ENCODE measurements at places on chromosomes 3 and 15. TPM values are rescaled to one million over a fixed set of nuclear protein-coding genes. Genes with fewer than 3 reads are reported as not detected.

DNA sequence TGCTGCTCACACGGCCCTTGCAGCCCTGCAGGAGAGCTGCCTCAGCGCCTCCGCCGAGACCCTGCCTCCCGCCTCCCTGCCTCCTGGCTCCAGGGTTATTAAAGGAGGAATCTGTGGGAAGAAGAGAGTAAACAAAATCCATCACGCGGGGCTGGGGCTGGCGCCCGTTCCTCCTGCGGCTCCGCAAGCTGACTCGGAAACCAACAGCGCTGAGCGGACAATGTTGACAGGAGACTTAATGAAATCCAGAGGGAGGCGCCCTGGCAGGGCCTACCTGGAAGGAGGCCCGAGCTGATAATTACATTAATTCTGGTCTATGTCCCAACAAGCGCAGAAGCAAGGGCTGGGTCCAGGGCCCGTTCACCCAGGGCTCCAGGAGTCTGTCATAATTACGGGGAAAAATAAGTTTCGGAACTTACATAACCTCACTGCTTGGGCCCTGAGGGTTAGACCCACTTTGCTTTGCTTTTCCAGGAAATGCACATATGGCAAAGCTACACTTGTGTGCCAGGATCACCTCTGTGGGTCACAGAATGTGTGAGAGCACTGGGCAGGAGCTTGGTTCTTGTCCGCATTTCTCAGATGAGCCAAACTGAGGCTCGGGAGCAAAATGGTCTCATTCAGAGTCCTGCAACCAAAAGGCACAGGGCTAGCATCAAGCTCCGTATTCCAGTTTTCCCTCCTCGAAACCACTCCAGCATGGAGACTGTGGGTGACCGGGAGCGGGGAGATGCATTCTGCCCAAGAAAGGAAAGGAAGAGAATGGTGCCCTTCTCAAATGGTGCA, 43.8 kb upstream of the SLC6A6 start:
- DNase-seq = peak; percentile 78

DNA sequence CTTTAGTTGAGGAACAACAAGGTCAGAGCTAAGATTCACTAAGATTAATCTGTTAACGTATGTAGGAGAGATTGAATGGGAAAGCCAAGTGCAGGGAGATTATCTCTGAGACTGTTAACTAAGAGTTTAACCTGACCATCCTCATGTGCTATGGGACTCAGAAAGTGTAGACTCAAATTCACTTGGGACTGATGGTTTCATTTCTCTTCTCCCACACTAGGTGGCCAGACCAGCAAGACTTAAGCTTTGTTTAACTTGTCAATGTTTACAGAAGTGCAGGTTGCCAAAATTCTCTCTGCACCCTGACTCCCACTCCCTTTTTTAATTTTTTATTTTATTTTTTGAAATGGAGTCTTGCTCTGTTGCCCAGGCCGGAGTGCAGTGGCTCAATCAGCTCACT, 6.3 kb upstream of the HEXA start:
- no peak for DNase-seq

GRCh38 chr3:100650651-100651619, 41.5 kb downstream of the ADGRG7 start:
- DNase-seq = no peak

SCG5 gene
- total RNA-seq = 2.6 TPM

GRCh38 chr3:142053835-142054234, 95.5 kb downstream of the TFDP2 start:
- no peak for DNase-seq

UBAP1L gene
- 6.0 TPM for total RNA-seq

TMEM44 gene
- 5.6 TPM for total RNA-seq

DNA sequence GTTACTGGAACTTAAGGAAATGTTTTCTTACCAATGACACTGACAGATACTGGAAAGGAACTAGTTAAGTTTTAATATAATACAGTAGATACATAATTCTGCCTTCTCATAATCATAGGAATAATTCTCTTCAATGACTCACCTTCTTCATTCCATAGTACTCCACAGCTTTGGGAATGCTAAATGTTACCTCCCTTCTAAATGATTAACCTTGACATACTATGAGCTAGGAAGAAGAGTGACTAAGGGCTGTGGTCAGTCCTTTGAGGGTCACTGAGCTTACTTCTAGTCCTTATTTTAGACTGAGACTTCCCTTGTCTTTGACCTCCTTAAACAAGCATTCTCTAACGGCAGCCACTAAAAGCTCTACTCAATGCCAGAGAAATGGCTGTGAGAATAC, 69.6 kb upstream of the PPIB start:
- no peak for DNase-seq

CILP gene
- 24.3 TPM for total RNA-seq

CPNE9 gene
- total RNA-seq = not detected

DNA sequence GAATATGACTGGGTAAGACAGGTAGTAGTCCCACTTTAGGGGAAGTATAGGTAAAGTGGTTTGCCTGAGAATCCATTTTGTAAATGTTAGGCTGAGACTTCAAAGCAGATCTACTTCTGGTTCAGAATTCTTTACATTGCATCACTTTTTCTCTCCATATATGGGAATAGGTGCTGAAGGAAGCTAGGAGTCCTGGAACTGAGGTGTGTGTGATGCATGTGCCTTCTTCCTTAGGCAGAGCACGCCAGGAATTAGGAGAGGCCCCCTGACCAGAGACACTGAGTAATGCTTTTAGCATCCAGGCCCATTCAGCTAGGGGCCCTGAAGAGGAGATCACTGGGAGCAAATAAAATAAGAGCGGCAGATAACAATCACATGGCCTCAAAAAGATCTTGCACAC, 69.2 kb upstream of the DCP1A start:
- DNase-seq = no peak
